ENCODE measurements at places on chromosomes 13 and 19.

- DNase-seq: no peak
These were observed 10.2 kb upstream of the SUPT20H start for GRCh38 chr13:37069597-37070103.

- DNase-seq: no peak
These were observed 26.7 kb upstream of the ISYNA1 start for GRCh38 chr19:18464646-18465045.

- DNase-seq: no peak
These were observed 28.6 kb downstream of the ALOX5AP start for GRCh38 chr13:30763786-30764413.

- DNase-seq: no peak
These were observed 421.9 kb upstream of the PCDH9 start for GRCh38 chr13:67651908-67652465.

DNA sequence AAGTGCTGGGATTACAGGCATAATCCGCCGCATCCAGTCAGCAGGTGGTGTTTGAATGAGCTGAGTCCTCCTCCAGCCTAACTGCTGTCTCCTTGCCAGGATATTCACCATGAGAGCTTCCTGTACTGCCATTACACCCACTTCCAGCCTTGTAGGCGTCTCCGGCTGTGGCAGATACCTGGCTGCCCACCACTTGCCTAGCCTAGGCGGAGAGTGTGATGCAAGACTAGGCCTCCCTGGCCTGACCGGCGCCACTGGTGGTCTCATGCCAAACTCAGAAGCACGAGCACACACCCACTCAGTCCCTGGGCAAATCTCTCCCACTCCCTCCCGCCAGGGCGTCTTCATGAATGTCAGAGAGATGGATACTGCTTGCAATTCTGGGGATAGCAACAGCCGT lies 16.6 kb downstream of the IL12RB1 start:
- DNase-seq: no peak

- no peak for DNase-seq
These were observed 451.5 kb upstream of the SLC10A2 start for GRCh38 chr13:103517768-103518102.

- no peak for DNase-seq
These were observed 5.2 kb downstream of the MIER2 start for GRCh38 chr19:339262-339887.

Data from KG1 (cell line).